ENCODE measurements at places on chromosomes 12 and 14.

GRCh38 chr12:127041985-127042625, 1224.9 kb upstream of the TMEM132C start:
- DNase-seq: no peak

DNA sequence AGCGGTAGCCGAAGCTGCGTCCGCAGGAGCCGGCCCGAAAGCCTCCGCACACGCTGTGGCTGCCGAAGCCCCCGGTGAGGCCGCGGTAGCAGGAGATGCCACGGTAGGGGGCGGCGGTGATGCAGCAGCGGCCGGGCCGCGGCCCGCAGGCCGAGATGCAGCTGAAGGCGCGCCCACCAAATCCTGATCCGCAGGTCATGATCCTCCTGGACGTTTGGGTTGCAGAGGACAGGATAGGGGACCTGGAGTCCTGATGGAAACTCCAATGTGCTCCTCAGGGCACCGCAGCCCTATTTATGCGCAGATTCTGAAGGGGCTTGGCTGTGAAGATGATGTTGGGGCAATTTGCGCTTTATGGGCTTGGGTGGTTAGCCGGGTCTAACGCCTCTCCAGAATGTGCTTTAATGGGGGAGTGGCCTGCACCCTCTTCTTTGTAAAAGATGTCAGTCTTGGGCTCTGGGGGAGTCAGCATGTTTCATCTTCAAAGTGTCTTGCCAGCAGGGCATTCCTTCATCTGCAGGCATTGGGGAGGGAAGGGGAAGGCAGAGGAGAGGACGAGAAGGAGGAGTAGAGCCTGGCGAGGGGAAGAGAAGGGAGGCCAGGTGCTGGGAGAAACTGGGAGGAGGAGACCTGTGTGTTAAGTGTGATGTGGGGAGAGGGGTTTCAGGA, at the start of gene KRT81:
KRT81 (minus strand) TSS at position 268 of the 669 bp plus-strand sequence; CDS start at position 199, 69 bp downstream.
- DNase-seq: no peak

- DNase-seq: no peak
These were observed 226.1 kb upstream of the DIO3 start for GRCh38 chr14:101335061-101335661.

DNA sequence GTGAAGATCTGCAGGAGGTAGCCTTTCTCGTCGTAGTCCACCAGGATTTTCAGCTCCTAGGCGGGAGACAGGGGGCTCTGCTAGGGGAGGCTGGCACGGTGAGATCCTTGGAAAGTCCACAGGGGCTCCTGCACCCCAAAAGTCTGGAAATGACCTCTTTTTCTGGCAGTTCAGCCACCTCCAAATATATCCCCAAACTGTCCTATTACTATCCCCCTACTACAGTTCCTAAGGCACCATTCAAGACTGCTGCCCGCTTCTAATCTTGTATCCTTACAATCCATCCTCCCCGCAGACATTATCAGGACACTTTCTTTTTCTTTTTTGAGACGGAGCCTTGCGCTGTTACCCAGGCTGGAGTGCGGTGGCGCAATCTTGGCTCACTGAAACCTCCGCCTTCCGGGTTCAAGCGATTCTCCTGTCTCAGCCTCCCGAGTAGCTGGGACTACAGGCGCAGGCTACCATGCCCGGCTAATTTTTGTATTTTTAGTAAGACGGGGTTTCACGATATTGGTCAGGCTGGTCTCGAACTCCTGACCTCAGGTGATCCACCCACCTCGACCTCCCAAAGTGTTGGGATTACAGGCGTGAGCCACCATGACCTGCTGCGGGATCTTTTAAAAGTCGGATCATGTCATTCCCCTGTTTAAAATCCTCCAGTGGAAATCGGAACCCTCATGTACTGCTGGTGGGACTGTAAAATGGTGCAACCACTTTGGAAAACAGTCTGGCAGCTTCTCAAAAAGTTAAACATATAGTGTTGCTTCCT, 18.5 kb downstream of the HPD start:
- no peak for DNase-seq

- no peak for DNase-seq
These were observed 11.2 kb downstream of the OSBPL8 start for GRCh38 chr12:76548222-76548837.

DNA sequence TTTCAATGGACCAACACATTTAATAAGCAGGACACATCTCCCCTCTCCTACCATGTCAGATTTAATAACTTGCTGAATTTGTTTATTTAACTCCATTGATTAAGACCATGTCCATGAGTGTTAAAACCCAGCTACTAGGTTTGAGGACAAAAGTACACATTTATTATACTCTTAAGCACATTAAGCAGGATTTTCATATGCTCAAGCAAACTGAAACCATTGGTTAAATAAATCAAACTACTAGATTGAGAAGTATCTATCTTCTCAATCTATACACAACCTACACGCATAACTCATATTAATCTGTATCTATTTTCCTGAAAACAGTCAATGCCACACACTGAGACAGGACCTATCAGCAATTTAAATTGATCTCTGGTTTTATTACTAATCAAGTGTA, 85.2 kb downstream of the KITLG start:
- DNase-seq: no peak

GRCh38 chr12:1579651-1580435, 14.5 kb downstream of the FBXL14 start:
- no peak for DNase-seq

GRCh38 chr12:2429032-2429431, 365.7 kb upstream of the FKBP4 start:
- no peak for DNase-seq

DNA sequence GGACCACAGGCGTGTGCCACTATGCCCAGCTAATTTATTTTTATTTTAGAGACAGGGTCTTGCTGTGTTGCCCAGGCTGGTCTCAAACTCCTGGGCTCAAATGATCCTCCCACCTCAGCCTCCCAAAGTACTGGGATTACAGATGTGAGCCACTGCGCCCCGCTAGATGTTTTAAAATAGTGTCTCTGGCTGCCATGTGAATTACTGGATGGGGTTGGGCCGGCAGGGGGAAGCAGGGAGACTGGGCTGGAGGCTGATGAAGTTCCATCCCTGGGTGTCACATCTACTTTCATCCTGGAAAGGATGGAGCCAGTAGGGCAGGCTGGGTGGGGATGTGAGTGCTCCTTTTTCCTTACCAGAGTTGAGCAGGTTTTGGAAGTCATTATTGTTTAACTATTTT, 46.1 kb downstream of the DNAH10 start:
- DNase-seq: no peak

DNA sequence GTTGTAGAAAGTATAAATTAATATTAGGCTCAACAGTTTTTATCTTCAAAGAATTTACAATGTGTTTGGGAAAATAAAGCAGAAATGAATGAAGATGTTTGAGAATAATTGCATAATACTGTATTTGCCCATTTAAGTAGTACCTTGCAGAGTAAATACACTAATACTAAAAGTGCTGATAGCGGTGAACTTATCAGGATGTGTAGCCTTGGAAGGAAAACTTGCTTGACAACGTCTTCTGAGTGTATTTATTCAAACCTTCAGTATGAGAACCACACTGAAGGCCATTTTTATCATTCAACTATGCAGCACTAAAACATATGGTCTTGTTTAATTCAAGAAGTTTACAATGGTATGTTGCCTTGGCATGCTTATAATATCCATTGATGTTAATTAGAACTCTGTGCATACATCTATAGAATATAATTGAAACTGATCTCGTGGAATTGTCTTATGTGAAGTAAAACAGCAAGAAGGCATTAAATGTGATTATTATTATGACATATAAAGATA, 41.3 kb downstream of the MSRB3 start:
- no peak for DNase-seq

- no peak for DNase-seq
These were observed 282.1 kb upstream of the NPAS3 start for GRCh38 chr14:32656601-32657000.

- DNase-seq: no peak
These were observed 339.7 kb downstream of the PRKD1 start for GRCh38 chr14:29587761-29588470.

DNA sequence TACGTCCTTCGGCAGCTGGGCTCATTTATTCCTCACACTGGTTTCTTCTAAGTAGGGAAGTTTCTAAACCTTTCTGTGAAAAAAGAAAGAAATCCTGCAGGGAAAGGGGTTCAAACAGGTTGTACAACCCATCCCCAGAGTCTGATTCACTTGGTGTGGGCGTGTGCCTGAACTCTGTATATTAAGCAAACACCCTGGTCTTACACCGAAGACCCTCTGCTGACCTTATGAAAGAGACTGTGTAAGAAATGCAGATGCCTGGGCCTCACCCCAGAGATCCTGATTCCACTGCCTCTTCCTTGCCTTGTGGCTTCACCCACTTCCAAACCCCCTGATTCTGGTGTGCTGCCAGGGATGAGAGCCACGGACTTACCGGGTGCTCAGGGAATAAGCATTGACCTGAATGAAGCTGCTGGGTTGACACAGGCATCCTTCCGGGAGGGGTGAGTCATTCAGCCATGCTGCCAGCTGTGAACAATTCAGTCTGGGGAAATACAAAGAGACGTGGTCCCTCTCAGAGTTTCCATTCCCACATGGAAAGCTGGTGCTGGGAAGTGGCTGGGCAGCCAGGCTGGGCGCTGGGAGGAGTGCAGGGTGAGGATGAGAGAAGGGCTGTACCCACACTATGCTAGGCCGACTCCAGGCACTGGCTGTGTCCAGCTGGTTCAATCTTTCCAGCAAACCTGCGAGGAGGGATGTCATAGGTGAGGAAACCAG, 26.5 kb upstream of the ACTN1 start:
- DNase-seq: no peak

GRCh38 chr12:113740699-113741098, 225.4 kb downstream of the RBM19 start:
- no peak for DNase-seq

DNA sequence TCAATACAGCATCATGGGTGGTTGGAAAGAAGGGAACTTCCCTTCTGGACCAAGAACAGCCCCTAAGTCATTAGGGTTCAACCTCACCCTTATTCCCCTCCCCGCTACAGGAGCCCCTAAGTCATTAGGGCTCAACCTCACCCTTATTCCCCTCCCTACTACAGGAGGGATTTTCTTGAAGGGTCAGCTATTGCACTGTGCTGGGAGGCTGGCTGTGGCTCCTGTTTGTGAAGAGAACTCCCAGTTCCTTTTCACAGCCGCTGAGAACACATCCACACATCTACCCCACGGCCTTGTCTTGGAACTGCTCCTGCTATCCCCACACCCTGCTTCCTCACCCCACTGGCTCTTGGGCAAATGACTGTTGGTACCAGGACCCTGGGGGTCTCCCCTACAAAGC, 44.9 kb downstream of the ERH start:
- DNase-seq: no peak

DNA sequence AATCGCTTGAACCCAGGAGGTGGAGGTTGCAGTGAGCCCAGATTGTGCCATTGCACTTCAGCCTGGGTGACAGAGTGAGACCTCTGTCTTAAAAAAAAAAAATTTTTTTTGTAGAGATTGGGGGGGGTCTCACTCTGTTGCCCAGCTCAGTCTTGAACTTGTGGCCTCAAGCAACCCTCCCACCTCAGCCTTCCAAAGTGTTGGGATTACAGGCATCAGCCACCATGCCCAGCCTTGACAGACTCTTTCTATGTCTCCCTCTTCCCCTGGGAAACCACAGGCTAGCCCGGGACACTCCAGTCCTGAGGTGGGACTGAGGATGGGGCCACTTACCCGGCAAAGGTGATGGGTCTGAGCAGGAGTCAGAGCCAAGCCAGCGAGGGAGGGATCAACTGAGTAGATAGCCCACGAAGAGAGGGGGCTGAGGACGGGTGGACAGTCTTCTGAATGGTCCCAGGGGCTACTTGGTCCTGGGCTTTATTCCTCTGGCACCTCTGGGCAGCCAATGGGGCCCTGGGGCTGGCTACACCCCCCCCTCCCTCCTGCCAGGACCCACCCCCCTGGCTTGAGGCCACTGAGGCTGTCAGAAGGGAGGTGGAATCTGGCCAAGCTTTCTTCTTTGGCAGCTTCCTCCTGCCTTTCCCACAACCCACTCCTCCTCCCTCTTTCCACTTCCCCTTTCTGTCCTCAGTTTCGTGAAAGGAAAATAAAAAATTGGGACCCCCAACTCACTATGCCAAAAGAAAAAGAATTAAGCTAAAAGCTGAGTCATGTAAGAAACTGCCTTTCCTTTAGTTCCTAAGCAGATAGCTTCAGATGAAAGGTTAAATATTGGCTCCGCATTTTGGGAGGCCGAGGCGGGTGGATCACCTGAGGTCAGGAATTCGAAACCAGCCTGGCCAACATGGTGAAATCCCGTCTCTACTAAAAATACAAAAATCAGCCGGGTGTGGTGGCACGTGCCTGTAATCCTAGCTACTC, at the start of gene SDS:
SDS (minus strand) TSS at position 453 of the 981 bp plus-strand sequence. CDS start 4,179 bp downstream, outside the sequence.
- DNase-seq: no peak

DNA sequence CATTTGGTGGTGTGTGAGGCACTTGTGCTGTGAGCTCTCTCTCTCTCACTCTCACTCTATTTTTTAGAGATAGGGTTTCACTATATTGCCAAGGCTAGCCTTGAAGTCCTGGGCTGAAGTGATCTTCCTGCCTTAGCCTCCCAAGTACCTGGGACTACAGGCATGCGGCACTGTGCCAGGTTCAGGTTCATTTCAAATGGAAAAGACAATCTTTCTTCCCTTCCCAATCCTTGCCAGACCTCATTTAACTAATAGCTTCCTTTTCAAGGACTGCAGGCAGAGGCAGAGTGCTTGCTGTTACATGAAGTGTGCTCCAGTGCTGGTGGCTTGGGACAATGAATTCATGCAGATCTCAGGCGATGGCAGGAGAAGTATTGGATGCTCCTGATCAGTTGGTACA, 73.2 kb upstream of the BICD1 start:
- no peak for DNase-seq

DNA sequence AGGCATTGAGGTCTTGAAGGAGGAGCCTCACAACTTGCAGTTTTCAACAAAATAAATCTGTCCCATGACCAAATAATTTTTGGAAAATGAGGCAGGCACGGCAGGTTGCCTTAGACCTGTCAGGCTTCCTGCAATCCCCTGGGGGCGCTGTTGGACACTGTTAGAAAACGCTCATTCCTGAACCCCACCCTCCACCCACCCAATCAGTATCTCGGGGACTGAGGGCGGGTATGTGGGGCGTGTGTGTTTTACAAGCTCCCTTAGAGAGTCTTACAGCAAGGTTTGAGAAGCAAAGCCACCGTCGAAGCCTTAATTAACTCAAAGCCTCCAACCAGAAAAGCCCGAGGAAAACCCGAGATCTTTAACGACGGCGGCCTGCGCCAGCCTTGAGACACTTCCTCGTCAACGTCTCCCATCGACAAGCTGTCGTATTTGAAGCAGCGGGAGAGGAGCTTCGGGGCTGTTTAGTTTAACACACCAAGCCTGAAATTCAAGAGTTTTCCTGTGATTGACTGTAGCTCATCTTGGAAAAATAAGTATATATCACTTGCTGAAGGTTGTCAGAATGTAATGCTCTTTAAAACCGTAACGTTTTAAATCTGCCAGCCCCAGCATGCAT, 123.0 kb downstream of the GLT1D1 start:
- no peak for DNase-seq

DNA sequence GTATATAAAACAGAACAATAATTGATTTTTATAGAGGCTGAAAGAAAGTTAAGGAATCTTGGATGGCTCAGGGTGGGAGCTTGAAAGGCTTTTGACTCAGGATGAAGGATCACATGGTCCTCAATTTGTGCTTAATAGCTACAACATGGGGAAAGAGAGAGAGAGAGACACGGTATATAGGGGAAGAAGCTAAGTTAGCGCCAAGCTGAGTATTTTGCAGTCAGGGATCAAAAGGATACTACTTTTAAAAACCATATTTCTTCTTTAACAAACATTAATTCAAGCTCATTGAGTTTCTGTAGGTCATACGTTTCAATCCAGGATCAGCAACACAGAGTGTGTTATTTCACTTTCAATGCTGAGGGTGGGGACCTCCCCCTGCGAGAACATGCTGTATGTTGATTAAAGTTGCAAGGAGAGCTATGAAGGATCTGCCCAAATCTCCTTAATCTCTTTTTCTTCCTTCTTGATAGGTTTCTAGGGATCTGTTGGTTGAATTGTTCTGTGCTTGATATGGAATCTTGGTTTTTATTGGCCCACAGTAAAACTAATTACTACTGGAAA, 133.1 kb upstream of the NUDT4 start:
- no peak for DNase-seq

All from D721Med (cell line).